A172 (cell line): ENCODE measurements at places on chromosomes 16 and 17.

GRCh38 chr16:20401475-20402016 lies 3.0 kb downstream of the PDILT start:
- DNase-seq, result no peak

DNA sequence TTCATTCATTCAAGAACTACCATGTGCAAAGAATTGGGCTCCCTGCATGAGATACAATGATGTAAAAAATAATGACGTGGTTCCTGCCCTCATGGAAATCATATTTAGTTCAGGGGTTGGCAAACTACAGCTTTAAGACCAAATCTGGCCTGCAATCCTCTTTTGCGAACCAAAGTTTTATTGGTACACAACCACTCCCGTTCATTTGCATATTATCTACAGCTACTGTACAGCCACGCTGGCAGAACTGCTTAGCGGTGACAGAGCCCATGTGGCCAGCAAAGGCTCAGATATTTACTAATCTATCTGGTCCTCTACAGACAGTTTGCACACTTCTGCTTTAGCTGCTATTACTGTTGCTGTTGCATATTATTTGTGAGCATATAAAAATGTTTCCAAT lies 167.7 kb downstream of the XYLT1 start:
- no peak for DNase-seq

- no peak for DNase-seq
These were observed 14.7 kb downstream of the ABCA3 start for GRCh38 chr16:2325791-2326190.

DNA sequence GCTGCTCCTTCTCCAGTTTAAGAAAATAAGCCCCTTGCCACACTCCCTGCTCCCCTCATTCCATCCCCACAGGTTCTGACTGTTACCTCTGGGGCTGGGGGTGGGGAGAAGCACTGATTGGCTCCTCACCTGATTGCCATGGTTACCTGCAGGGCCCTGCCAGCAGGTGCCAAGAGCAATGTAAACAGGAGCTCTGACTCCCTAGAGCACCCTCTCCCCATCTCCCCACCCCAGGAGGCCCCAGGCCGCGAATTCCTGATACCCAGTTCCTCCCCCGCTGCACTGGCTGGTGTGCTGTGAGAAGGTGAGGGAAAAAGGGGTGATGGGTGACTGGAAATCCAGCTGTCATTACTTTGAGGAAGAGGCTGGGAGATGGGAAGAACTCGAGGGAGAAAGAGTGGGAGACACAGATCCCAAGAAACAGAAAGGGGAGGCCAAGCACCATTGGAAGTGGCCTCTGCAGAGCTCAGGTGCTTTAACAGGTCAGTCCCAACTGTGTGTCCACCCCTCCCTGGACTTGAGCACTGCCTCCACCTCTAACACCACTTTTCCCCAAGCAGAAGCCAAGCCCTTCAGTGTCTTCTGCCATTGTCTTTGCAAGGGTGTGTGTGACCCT lies 4.5 kb downstream of the PCGF2 start:
- DNase-seq, result no peak

- no peak for DNase-seq
These were observed 9.8 kb upstream of the C17orf113 start for GRCh38 chr17:42060231-42060630.
